ENCODE measurements at places on chromosomes 4 and X.

GRCh38 chrX:104641176-104641575, 75.2 kb downstream of the IL1RAPL2 start:
- DNase-seq: no peak

DNA sequence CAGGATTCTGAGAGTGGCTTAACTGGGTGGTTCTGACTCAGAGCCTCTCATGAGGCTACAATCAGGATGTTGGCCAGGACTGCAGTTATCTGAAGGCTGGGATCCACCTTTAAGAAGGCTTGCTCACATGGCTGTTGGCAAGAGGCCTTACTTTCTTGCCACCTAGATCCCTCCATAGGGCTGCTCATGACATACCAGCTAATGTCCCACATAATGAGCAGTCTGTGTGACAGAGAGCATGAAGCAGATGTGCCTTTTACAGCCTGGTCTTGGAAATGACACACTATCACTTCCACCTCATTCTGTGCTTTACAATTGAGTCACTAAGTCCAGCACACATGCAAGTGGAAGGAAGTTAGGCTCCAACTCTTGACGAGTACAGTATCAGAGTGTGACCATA, 4.3 kb upstream of the RBM3 start:
- DNase-seq: no peak

DNA sequence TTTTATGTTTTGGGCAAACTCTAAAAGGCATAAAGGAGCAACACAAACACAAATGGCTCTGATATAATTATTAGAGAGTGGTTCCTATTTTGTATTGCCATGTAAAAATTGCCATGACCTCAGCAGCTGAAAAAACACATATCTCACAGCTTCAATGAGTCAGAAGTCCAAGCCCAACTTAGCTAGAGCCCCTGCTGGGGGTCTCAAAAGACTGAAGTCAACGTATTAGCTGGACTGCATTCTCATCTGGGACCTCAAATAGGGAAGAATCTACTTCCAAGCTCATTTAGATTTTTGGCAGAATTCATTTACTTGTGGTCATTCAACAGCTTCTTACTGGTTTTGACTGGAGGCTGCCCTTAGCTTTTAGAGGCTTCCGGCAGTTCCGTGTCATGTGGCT, 47.4 kb downstream of the FREM3 start:
- no peak for DNase-seq

DNA sequence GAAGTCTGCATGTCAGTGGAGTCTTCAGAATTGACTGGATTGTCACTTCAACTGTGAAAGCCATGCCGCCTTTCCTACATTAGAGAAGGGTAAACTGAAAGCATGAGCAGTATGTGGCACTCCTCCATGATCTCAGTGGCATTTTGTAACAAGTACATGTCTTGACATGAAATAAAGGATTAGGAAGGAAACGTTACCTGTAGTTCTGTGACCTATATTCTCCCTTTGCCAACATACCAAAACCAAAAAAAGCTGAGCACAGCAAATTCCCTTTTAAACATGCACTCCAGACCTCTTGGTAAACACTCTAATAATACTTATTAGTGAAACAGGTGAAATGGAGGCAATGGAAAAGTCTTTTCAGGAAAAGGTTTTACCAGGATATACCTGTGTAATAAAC, 344.2 kb downstream of the GRIA2 start:
- no peak for DNase-seq

- DNase-seq: no peak
Observed at GRCh38 chr4:35138449-35138848, 1105.9 kb downstream of the ARAP2 start.

- no peak for DNase-seq
Observed at GRCh38 chr4:154313004-154313585, 178.5 kb downstream of the DCHS2 start.

DNA sequence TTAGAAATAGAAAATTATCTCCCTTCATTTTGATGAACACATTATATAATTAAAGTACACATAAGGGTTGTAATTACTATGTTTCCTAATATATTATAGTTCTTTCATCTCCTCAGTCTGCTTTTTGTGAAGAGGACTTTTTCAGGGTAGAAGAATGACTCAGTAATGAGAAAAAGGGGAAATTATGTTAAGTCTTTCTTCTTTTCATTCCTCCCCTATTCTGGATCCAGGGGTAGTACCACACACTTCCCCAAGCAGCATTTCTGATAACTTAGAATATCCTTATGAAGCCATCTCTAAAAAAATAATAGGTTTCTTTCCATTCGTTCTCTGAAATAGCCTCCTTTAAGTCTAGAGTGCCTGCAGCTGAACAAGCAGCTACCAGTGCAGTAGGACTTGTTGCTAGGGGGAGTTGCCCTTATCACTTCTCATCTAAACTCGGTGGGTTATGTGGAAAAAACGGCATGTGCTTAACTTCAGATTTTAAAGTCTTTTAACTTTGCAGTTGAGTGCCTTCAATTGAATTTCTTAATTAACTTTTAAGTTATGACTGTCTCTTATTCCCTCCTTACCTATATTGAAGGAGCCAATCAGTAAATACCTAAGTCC, 184.8 kb downstream of the ARHGAP24 start:
- no peak for DNase-seq

DNA sequence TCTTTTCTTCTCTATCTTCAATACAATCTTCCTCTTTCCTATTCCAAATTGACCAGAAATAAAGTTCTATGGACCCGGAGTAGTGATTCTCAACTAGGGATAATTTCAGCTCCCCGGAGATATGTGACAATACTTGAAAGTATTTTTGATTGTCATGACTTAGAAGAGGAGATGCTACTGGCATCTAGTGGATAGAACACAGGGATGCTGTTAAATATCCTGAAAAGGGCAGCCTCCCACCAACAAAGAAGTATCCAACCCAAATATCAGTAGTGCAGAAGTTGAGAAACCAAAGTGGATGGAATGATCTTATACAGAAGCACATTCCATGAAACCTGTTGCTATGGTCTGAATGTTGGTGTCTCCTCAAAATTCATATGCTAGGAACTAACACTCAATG, 65.7 kb upstream of the NDST3 start:
- no peak for DNase-seq

DNA sequence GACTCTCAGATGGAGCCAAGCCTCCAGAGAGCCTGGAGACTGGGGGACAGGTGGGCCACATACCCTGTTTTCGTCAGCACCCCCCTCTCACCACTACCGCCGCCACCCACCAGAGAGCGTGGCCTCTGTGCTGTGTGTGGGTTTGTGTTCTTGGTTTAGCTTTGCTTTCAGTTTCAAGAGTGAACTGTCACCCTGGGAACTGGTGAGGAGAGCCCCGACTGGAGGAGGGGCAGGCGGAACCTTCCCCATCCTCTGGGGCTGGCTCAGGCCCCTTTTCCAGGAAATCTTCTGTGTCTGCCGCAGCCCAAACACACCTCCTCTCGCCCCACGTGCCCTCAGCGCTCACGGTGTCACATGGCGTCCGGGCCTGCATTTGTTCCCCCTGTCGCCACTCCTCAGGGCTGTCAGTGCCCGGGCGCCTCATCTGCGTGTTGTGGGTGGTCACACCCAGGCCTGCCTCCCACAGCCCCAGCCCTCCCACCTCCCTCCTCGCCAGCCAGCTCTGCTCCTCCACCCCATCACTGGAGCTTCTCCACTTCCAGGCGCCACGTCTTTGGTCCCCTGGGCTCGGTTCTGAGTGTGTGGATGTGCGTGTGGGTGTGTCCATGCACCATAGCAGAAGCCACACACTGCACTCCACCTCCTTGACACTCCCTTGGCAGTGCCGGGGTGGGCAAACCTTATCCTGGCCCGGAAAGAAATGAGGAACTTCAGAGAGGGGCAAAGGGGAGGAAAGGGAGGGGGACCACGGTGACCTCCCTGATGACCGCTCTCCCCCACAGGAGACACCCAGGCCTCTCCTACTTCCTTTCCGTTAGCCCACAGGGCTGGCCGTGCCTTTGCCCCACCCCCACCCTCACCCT, 27.8 kb downstream of the ELF4 start:
- DNase-seq: peak; percentile 66

DNA sequence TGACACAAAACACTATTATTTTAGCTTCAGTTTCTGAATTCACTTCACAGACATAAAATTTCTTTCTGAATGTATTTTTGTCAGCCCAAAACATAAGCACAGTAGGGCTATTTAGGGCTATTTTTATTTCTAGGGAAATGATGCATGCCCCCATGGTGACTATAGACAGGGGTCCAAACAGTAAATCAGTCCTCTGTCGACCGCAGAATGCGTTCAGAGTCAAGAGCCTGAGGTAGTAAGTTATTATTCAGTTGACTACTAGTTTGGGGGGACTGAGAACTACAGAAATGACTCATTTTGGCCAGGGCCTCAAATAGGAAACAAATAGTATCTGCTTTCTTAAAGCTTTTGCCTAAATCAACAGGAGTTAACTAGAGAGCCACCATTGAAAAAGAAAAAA, 414.4 kb downstream of the AFF2 start:
- no peak for DNase-seq

- DNase-seq: no peak
Observed at GRCh38 chrX:15781961-15782699, 8.2 kb upstream of the ZRSR2 start.

DNA sequence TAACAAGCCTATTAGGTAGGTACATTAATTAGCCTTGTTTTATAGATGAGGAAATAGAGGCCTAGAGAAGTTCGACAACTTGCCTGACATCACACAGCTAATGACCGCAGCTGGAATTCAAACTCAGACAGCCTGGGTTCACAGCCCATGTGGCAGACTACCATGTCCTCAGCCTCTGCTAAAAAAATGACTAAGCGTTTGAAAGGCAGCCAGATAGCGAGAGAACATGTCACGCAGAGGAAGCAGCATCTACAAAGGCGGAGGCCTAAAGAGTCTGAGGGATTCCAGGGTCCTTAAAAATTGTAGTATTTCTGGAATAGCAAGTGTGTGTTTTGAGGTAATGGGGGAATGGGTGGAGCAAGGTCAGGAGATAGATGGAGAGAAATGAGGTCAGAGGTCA, 33.2 kb upstream of the BMP15 start:
- no peak for DNase-seq

- DNase-seq: no peak
Observed at GRCh38 chr4:8831221-8832112, 40.2 kb downstream of the HMX1 start.

DNA sequence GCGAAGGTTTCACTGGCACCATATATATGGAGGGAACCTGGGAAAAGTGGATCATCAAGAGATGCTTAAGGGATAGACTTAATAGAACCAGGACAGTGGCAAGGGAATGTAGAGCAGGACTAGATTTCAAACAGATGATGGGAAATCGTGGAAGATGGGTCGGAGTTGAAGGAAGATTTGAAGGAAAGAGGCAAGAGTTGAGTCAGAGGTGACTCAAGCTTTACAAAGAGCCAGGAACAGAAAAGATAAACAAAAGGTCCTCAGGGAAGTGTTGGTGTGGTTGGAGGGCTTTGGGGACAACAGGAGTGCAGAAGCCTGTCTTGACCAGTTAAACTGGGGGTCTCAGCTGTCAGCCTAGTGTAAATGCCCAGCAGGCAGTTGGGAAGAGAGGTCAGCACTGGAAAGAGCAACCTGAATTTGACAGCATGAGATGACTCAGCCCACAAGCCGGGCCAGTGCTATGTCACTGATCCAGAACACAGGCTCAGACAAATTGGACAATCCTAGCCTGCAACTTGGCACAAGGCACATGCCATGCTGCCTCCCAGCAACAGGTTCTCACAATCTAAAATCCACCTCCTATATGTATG, 230.5 kb downstream of the IDS start:
- DNase-seq: no peak

DNA sequence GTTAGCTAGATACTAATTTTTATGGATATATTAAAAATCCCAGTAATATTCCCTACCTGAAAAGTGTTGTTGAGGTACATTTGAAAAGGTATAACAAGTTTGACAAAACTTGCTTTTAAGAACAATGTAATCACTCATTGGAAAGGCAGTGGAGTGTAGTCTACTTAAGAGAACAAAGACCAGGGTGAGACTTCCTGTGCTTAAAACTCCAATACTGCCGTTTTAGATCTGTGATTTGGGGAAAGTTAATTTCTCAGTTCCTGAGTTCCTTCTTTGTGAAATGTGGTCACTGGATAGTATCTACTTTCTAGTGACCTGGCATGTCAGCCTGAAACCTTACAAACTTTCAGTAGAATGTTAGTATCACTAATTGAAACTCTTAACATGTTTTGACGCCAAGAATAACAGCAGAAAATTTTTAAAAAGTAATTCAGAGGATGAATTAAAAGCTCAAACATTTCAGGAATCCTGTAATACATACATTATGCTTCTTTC, 56.8 kb downstream of the PCDH7 start:
- DNase-seq: no peak

- no peak for DNase-seq
Observed at GRCh38 chr4:181911420-181911819, 331.8 kb upstream of the TENM3 start.

DNA sequence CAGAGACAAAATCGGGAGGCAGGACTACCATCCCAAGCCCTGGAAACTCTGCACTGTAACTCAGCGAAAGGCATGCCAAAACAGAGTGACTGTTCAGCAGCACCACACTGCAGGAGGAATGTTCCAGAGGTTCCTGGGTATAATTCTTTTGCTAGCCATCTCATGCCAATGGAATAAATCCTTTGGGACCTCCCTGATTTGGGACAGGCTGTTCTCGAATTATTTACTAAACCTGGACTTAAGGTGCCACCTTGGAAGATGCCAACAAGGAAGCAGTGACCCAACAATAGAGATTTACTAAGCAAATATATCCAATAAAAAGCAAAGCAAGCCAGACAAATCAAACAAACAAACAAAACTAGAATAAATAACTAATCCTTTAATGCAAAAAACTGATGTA, 9.3 kb downstream of the AADAT start:
- no peak for DNase-seq

GRCh38 chrX:10634392-10635161, 14.2 kb upstream of the MID1 start:
- DNase-seq: no peak

DNA sequence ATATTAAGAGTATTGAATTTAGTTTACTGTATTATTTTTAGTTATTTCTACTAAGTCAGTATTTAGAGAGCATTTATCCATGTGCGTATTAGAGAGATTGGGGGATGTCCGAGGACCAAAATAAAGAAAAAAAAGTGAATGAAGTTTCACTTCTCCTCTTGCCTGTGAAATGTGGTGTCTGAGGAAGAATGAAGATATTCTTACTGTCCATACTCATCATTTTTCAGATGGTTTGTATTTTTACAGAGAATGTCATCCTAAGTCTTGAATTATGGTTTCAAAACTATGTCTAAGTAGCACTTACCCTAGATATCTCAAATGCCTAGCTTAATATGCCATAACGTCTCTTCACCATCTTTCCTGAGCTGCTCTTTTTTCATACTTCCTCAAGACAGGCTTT, 854.3 kb downstream of the C4orf33 start:
- DNase-seq: no peak

DNA sequence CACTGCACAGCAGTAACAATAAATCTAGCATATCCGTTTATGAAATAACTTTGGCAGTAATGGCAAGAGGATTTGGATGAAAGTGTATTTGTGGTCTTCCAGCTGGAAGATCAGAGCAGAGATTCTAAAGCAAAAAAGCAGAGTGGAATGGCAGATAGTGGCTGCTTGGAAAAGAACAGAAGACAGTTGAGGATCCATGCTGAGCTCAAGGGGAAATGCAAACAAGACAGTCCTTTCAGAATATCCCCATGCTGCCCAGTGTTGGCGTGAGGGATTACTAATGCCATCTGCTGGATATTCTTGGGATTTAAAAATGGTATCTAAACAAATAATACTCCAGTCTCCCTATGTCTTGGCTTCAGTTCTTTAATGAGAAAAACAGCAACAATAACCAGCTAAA, 629.1 kb upstream of the ATOH1 start:
- DNase-seq: no peak

- DNase-seq: peak; percentile 53
Observed at GRCh38 chr4:15756361-15756861, 21.7 kb upstream of the CD38 start.
